IPS-NIHi11 (cell line): ENCODE measurements at places on chromosomes 11 and 22.
A peak's percentile ranks its signal among the peaks of the same experiment; 100 is the strongest.

DNA sequence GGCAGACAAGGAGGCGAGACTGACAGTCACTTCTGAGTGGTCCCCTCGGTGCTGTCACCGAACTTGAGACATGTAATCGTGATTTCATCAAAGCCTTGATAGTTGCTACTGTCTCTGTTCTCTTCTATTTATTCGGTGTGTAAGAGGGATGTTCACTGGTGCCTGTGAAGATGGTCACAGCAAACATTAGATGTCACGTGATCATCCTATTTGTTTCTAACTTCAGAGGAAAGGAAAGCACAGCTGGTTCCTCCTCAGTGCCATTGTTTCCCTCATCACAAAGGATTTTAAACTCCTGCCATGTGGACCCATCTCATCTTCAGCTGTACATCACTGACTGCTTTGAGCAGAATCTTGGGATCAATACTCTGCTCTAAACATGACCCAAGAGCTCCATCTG is 73.1 kb upstream of the CLMP start:
- DNase-seq = no peak

DNA sequence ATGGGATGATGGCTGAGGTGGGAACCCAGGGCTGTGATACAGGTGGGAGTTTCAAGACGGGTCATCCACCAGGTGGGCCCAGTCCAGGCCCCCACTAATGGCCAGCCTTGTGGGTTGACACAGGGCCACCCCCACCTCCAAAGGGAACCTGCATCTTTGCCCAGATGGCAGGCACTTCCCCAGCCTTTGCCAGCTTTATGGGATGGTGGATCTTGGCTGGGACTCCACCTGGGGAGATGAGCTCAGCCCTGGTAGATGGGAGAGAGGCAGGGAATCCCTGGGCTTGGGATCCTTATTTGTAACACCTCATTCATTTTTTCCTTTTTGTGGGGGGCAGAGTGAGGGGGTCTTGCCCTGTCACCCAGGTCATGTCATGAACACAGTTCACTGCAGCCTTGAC is 33.4 kb downstream of the CD82 start:
- DNase-seq = no peak

DNA sequence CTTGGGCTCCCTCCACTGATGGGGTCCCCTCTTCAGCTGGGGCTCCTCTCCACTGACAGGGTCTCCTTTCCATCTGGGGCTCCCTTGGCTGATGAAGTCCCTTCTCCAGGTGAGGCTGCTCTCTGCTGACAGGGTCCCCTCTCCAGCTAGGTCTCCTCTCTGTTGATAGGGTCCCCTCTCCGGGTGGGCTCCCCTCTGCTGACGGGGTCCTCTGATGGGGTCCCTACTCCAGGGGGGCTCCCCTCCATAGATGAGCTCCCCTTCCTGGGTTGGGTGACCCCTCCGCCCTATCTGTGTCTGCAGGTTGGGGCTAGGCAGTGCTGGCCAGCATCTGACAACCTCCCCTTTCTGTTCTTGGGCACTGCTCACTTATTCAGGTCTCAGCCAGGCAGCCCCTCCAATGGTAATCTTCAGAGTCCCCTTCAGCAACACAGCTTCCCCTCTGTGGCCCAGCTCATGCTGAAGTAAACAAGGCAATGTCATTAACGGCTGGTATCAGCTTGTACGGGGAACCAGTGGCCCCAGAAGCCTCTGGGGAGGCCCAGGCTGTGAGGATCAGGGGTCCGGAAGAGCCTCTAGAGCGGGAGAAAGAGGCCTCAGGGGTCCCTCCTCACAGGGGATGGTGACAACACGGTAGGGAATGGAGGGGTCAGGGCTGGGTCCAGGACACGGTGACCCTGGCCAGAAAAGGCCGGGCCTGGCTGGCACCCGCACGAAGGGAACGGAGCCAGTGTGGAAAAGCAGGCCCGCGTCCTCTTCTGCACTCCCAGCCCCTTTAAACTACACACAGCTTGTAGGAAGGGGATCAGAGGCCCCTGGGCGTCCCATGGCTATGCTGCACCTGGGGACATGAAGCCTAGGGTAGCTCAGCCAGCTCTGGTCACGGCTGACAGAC is 9.6 kb upstream of the CD81 start:
- no peak for DNase-seq

DNA sequence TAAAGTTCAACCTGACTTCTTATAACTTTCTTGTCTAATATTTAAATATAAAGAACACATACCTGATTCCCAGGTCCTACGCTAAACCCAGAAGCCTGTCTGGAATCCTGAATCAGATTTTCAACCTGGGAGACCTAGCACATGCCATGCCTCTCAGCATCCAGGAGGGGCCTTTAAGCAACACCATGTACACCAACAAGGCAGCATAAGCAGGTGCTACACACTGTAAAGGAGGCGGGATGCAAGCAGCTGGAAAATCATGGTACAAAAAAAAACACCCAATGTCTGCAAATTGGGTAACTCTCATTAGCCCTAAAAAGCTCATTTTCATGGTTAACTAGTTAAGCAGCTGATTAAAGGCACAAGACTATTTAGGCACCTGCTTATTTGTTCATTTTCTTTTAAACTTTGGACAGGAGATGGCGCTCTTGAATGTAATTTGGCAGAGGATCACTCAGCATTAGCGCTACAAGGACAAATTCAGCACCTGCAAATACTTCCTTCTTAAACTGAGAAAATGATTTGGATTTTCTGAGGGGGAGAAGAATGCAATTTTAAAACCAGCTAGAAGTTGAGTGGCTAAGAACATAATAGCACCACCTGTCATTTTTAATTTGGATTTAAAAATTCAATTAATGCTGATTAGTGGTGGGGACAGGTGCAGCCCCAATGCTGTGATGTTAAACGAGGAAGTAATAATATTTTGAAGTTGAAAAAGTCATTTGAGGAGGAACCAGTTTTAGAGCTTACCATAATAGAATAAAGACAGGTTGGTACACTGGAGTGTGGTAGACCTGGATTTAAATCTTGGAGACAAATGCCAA is 104.0 kb downstream of the FAR1 start:
- peak; percentile 59 for DNase-seq

DNA sequence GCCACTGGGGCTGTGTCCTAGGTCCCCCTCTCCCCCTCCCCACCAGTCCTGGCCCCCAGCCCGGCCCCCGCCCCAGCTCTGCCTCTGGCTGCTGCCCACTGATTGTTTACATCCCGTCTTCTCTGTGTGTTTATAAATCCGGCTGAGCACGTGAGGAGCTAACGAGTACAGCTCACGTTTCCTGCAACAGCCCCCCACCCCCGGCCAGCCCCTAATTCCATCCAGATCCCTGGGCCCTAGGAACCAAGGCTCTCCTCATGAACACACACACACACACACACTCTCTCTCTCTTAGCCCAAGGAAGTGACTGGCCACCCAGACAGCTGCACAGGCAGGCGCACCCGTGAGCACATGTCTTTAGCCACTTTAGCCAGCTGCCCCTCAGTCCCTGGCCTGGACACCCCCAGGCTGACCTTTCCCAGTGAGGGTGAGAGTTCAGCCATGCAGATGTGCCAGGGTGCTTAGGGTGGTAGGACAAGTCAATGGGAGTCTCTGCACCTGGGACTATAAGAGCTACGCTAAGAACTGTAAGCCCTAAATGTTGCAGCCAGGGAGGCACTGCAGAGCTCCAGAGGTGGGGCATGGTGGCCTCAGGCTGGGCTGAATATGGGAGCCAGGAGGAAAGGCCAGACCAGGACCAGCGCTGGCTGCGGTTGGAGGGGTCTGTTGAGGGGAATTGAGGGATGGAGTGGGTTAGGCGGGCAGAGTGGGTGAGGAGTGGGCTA is 2.9 kb downstream of the CLCF1 start:
- no peak for DNase-seq

DNA sequence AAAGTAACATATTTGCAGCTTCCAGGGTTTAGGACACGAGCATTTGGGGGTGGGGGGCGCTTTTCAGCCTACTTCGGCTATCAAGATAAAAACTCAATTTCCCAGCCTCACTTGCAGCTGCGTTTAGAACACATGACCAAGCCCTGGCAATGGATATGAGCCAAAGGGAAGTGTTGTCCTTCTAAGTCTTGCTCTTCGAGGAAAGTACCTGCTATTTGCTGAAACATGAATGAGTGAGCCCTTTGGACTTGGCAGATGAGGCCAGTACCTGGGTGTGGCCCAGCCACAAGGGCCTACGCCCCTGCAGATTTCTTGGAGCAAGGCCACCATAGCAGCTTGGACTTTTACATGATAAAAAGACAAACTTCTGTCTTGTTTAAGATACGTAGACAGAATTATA is 60.2 kb upstream of the SORL1 start:
- no peak for DNase-seq

DNA sequence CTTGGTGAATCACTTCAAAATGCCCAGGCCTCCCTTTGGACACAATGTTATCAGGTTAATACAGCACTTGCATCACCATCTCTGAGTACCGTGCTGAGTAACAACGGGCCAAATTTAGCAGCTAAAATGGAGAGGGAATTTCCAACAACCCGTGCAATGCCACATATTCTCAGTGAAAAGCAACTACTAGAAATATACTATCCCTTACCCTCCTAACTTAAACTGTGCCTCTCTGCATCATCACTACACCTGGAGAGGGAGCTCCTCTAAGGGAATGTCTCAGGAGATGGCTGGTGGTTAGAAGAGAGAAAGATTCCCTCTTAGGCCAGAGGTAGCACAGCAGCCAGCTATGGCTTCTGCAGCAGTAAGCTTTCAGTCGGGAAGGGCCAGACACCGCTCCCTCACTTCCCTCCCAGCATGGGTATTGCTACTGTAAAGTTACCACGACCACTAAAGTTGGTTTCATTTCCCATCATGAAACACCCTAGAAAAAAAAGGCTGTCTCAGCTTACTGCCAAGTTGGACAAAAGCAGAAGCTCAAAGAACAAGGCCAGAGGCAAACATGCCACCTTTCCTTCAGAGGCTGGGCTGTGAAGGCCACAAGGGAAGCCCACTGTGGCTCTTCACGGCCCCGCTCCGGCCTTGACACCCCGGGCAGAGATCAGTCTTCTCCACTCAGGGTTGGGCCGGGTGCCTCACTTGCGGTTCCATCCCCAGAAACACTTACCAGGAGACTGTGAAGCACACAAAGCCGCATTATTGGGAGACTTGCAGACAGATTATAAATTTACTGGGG is 3.9 kb downstream of the MAML2 start:
- DNase-seq = no peak

GRCh38 chr11:16154715-16155396 is 201.5 kb downstream of the SOX6 start:
- no peak for DNase-seq

- DNase-seq = peak; percentile 50
Observed at GRCh38 chr22:35337932-35338331, 38.2 kb downstream of the TOM1 start.

GRCh38 chr11:11374358-11375148 is 21.5 kb upstream of the CSNK2A3 start:
- DNase-seq = no peak

DNA sequence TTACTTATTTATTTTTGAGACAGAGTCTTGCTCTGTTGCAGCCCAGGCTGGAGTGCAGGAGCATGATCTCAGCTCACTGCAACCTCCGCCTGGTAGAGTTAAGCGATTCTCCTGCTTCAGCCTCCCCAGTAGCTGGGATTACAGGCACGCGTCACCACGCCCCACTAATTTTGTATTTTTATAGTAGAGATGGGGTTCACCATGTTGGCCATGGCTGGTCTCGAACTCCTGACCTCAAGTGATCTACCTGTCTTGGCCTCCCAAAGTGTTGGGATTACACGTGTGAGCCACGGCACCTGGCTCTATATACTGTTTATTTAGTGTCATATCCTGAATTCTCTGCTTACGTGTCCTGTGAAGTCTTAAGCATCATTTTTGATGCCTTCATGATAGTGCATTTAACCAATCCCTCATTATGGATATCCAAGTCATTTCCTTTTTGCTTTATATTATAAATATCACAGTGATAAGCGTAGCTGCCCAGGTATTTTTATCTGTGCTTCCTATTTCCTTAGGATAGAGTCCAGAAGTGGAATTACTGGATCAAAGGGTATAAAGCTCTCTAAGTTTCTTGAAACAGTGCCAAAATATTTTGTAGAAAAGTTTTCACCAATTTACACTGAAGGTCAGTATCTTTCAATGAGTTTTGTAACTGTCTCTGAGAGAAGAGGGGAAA is 871 bp upstream of the SIDT2 start:
- no peak for DNase-seq

GRCh38 chr11:117716521-117717440 is 80.2 kb downstream of the DSCAML1 start:
- DNase-seq = no peak

DNA sequence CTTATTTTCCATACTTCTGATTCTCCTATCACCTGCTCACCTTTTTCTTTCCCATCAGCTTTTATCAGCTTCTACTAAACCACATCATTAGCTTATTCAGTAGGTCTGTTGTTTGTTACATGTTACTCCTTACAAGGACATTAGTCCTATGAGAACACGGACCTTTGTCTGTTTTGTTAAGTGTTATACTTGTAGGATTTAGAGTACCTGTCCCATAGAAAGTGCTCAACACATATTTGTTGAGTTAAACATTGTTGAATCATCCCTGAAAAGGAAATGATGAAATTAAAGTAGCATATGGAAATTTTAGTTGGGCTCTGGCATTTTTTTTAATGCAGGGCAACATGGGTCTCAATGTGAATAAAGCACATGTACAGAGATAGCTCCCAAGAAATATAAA is 222.1 kb upstream of the CARD18 start:
- no peak for DNase-seq

DNA sequence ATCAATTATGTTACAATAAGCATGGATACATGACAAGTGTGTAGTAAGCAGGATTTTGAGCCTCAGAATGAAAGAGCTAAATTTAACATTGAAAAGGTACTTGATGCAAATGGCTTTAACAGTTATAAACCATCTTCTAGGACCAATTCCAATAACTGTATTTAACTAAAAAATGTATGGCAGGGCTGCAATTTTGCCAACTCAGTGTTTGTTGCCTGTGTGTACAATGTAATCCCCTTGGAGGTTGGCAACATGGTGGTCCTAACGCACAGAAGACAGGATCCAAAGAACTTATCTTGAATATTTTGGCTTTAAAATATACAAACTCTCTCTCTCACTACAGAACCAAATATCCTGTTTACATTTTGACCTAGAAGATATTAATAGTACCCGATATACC is 2314.1 kb downstream of the LRRC4C start:
- DNase-seq = no peak

- DNase-seq = no peak
Observed at GRCh38 chr11:18374956-18375355, 19.4 kb upstream of the LDHA start.

DNA sequence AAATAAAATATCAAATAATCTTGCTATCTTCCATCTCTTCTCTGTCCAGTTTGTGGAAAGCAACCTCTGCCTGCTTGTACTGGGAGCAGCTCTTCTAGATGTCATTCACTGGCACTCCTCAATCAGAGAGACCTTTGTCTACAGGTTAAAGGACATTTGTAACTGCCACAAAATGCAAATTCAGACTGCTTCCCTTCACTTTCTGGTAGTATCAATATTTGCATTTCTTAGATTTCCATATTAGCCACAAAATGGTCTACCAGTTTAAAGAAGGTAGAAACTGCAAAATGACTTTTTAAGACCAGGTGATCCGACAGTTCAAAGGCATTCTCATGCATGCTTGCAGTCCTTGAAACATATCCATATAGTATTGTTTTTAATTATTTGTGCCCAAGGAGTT is 51.7 kb upstream of the RCN1 start:
- no peak for DNase-seq
